Omental fat pad (tissue), 4 donors: ENCODE measurements at places on chromosomes 5 and 9.

- DNase-seq, result no peak
Observed at GRCh38 chr9:112411626-112412027, 31.7 kb downstream of the HSDL2 start.

DNA sequence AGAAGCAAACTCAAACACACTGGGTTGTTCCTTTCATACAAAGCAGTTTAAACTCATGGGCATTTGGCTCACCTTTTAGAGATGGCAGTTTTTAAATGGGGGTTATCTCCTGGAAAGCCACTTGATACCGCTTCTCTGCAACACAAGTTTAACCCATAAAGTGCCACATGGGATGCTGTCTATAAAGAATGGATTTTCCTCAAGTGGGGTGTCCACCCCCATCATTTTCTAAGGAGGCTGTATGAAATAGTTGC is 528 bp upstream of the TRPM3 start:
- DNase-seq, result no peak

- DNase-seq, result no peak
Observed at GRCh38 chr9:123291736-123292135, 23.4 kb upstream of the STRBP start.

- no peak for DNase-seq
Observed at GRCh38 chr9:116020146-116020545, 133.4 kb upstream of the PAPPA start.

- DNase-seq, result no peak
Observed at GRCh38 chr5:139733010-139733688, 62.5 kb upstream of the PSD2 start.

GRCh38 chr9:89312222-89312571 is 1.2 kb downstream of the CKS2 start:
- DNase-seq, result no peak

- DNase-seq, result no peak
Observed at GRCh38 chr9:138006576-138007233, 129.1 kb downstream of the CACNA1B start.

DNA sequence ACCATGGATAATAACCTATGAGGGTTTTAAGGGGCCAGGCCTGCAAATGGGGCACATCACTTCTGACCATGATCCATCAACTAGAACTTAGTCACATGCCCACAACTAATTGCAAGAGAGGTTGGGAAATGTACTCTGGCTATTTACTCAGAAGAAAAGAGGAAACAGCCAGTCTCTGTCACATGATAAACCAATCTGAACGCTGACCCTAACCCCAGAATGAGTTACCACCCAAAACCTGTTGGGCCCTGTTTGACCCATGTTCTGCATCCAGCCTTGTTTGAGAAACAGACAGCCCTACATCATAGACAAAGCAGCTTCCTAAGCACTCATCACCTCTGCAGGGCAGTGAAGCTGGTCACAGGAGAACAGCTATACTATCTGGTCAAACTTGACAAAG is 5.8 kb downstream of the MACROH2A1 start:
- DNase-seq, result no peak

GRCh38 chr9:68966496-68966944 is 47.4 kb downstream of the PRKACG start:
- DNase-seq, result no peak
